ENCODE measurements at places on chromosomes 12 and 14. TPM values are rescaled to one million over a fixed set of nuclear protein-coding genes. Genes with fewer than 3 reads are reported as not detected.
A peak's percentile ranks its signal among the peaks of the same experiment; 100 is the strongest.

GRCh38 chr12:42957136-42957535 is 367.6 kb upstream of the PRICKLE1 start:
- no peak overlapping the region for H3K4me3 ChIP-seq
- H3K27ac ChIP-seq = no peak overlapping the region
- no peaks in the 10 kb centered on the region for H3K36me3 ChIP-seq
- DNase-seq = no peak
- no peaks in the 10 kb centered on the region for H3K4me1 ChIP-seq

The GPX2 gene
- total RNA-seq = not detected

The COA8 gene
- 34.3 TPM for total RNA-seq

DNA sequence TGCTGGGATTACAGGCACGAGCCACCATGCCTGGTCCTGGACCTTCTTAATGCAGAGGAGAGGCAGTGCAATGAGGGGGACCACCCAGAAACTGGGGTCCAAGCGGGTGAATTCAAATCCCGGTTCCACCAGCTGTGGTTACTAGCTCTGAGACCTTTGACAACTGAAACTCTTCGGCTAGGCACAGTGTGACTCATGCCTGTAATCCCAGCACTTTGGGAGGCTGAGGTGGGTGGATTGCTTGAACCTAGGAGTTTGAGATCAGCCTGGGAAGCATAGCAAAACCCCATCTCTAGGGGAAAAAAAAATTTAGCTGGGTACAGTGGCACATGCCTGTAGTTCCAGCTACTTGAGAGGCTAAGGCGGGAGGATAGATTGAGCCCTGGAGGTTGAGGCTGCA is 5.0 kb upstream of the CD4 start:
- peaks cover 3% of the 10 kb centered on the region for H3K27me3 ChIP-seq
- H3K36me3 ChIP-seq = no peaks in the 10 kb centered on the region
- no peak overlapping the region for H3K27ac ChIP-seq
- H3K4me3 ChIP-seq = no peak overlapping the region

The TC2N gene
- total RNA-seq = 119 TPM

The RND1 gene
- total RNA-seq = 1.4 TPM

The FGF23 gene
- not detected for total RNA-seq

DNA sequence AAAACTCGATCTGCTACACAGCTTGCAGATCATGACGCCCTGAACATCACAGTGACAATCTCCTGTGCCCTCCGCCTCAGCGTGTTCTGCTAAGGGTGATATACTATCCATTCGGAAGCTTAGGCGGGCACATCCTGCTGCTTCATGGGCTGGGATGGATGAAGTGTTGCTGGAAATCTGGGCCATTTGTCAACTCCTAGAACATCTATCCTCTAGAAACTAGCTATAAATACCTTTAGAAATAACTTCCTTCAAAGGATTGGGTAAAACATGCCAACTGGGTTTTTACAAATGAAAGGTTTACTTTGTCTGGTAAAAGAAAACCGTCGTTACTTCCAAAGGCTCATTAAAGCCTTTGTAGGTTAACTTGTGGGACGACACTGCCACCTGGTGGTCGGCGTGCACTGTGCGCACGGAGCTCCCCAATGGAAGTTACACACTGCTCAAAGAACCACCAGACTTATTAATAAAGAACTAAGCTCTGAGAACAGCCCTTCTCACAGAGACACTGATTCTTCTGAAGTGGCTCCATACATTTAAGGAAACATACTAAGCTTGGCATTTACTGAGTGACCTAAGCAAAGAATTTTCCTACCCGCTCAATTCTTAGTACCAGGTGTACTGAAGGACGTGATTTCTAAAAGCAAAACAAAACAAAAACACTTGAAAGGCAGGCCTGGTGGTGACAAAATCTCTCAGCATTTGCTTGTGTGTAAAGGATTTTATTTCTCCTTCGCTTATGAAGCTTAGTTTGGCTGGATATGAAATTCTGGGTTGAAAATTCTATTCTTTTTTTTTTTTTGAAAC is 21.6 kb upstream of the CACNA2D4 start:
- DNase-seq = peak; percentile 91
- peaks cover 4% of the 10 kb centered on the region for H3K4me1 ChIP-seq
- no peak overlapping the region for H3K4me3 ChIP-seq

GRCh38 chr14:61565836-61566536 is 129.3 kb upstream of the HIF1A start:
- H3K4me1 ChIP-seq = peaks cover 60% of the 10 kb centered on the region
- H3K27me3 ChIP-seq = no peaks in the 10 kb centered on the region

The KRT83 gene
- not detected for total RNA-seq

The TEX22 gene
- 2.4 TPM for total RNA-seq

- H3K27me3 ChIP-seq = peaks cover 5% of the 10 kb centered on the region
- no peak overlapping the region for H3K4me3 ChIP-seq
- no peaks in the 10 kb centered on the region for H3K4me1 ChIP-seq
- DNase-seq = no peak
- H3K27ac ChIP-seq = no peak overlapping the region
Observed at GRCh38 chr12:3145033-3145432, 67.9 kb downstream of the TSPAN9 start.

DNA sequence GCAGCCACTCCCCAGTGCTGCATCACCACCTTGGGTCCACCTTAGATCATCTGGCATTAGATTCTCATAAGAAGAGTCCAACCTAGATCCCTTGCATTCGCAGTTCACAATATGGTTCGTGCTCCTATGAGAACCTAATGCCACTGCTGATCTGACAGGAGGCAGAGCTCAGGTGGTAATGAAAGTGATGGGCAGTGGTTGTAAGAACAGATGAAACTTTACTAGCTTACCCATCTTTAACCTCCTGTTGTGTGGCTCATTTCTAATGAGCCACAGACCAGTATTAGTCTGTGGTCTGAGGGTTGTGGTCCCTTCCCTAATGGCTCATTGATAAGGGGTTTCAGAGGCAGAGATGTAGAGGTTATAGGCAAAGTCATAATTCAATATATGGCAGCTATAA is 615.9 kb upstream of the MIS18BP1 start:
- no peak overlapping the region for H3K4me3 ChIP-seq
- no peaks in the 10 kb centered on the region for H3K27me3 ChIP-seq
- no peak overlapping the region for H3K27ac ChIP-seq

The KCNA5 gene
- total RNA-seq = not detected

DNA sequence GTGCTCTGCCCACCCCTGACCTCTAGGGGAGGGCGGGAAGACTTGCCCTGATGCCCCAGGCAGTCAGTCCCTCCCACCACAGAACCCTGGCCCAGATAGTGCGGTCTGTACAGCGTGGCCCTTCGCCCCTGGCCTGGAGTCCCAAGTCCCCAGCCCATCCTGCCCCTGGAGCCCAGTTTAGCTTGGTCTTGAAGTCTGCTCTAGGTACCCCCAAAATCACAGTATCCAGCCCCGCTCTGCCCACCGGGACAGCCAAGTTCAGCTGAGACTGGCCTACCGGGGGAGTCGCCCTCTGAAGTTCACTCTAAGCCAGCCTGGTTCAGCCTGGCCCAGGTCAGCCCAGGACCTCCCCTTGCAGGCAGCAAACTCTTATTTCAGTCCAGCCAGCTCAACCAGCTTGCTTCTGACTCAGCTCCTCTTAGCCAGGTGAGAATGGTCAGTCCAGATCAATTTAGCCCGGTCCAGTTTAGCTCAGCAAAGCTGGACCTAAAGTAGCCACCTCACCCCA is 75.9 kb downstream of the TMEM121 start:
- no peaks in the 10 kb centered on the region for H3K27me3 ChIP-seq
- no peaks in the 10 kb centered on the region for H3K36me3 ChIP-seq
- no peak for DNase-seq
- no peak overlapping the region for H3K27ac ChIP-seq
- H3K4me3 ChIP-seq = no peak overlapping the region

GRCh38 chr12:100372853-100373640 is 16.2 kb downstream of the SLC17A8 start:
- H3K27ac ChIP-seq = no peak overlapping the region
- no peak overlapping the region for H3K4me3 ChIP-seq
- peaks cover 4% of the 10 kb centered on the region for H3K27me3 ChIP-seq

- peaks cover 2% of the 10 kb centered on the region for H3K36me3 ChIP-seq
- H3K27me3 ChIP-seq = no peaks in the 10 kb centered on the region
- no peak overlapping the region for H3K27ac ChIP-seq
- DNase-seq = no peak
Observed at GRCh38 chr14:60867503-60868172, 113.2 kb downstream of the TRMT5 start.

DNA sequence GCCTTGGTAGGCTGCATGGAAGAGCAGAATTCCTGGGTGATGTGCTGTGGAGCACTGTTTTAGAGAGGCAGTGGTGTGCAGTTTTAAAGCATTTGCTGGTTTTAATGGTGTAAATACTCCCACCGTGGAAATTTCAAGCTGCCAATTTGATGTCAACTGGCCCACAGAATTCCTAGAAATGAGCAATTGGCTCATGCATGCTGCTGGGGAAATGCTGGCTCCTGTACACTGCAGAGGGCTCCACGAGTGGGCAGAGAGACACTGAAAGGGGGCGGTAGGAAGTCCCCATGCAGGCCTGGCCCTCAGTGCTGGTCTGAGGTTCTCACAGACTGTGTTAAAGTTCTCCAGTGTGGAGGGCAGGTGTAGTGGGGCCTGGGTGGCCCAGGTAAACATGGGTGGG is 99.4 kb upstream of the NTF3 start:
- H3K36me3 ChIP-seq = no peaks in the 10 kb centered on the region
- no peaks in the 10 kb centered on the region for H3K4me1 ChIP-seq
- H3K27ac ChIP-seq = no peak overlapping the region
- no peak overlapping the region for H3K4me3 ChIP-seq

DNA sequence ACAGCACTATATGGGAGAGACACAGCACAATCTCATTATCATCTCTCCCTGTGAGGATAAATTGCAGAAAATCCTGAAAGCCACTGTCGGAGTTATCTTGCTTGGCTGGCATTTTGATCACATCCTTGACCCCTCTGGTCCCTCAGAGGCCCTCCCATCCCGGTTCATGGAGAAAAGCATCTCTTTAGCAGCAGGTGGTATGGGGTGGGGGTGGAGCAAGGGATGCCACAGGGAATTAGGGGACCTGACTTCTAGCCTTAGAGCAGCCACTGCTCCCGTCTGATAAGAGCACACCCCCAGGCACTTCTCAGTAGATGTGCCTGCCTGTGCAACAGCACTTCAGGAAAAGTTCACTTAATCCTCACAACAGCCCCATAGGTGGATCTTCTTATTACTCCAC is 38.6 kb downstream of the GRIN2B start:
- no peak for DNase-seq
- no peak overlapping the region for H3K27ac ChIP-seq
- no peaks in the 10 kb centered on the region for H3K36me3 ChIP-seq
- no peak overlapping the region for H3K4me3 ChIP-seq
- peaks cover 12% of the 10 kb centered on the region for H3K27me3 ChIP-seq
- no peaks in the 10 kb centered on the region for H3K4me1 ChIP-seq

DNA sequence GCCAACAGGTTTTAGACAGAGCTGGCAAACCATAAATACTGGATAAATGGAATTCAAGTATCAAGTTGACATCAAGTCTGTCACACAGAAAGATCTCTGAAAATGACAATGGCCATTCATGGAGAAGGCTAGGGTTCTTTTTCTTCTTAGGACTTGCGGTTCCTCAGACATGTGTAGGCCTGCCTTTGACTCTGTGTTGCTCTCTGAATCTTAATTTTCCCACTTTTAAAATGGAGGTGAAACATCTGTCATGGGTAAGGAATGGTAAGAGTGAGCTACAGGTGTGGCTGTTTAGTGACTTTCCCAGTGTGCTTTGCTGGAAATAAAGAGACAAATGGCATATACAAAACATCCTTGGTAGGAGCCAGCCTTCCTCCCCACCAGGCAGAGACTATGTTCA is 79.2 kb downstream of the PTCSC3 start:
- H3K36me3 ChIP-seq = no peaks in the 10 kb centered on the region
- peaks cover 7% of the 10 kb centered on the region for H3K27me3 ChIP-seq
- no peak for DNase-seq
- no peak overlapping the region for H3K4me3 ChIP-seq
- H3K4me1 ChIP-seq = no peaks in the 10 kb centered on the region

The GSC gene
- not detected for total RNA-seq

The ADGRD1 gene
- not detected for total RNA-seq

GRCh38 chr12:131536337-131536736 is 174.6 kb upstream of the SFSWAP start:
- no peaks in the 10 kb centered on the region for H3K27me3 ChIP-seq
- H3K4me3 ChIP-seq = no peak overlapping the region
- H3K4me1 ChIP-seq = no peaks in the 10 kb centered on the region
- H3K36me3 ChIP-seq = no peaks in the 10 kb centered on the region
- H3K27ac ChIP-seq = no peak overlapping the region

The ESRRB gene
- not detected for total RNA-seq

GRCh38 chr14:80003138-80003537 is 208.2 kb downstream of the DIO2 start:
- H3K4me3 ChIP-seq = no peak overlapping the region
- H3K27me3 ChIP-seq = no peaks in the 10 kb centered on the region
- H3K4me1 ChIP-seq = no peaks in the 10 kb centered on the region
- no peak overlapping the region for H3K27ac ChIP-seq

GRCh38 chr14:61152851-61153364 is 128.2 kb downstream of the TMEM30B start:
- no peak for DNase-seq
- no peaks in the 10 kb centered on the region for H3K36me3 ChIP-seq
- H3K4me3 ChIP-seq = no peak overlapping the region
- peaks cover 9% of the 10 kb centered on the region for H3K27me3 ChIP-seq

DNA sequence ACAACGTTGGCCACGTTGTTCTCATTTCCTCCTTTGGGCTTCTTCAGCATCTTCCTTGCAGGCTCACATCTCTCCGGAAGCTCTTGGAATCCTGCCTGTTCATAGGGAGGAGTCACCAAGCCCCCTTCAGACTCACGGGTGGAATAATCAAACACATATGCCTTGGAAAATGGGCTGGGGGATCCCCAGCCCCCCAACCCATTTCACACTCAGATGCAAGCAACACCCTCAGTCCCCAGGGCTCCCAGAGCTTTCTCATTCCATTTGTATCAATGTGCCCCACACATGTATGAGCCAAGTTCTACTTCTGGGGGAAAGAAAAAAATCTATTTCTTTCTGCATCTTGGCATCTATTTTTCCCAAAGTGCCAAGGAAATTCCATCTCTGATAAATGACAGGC is 33.1 kb downstream of the WSCD2 start:
- H3K4me3 ChIP-seq = no peak overlapping the region
- H3K27ac ChIP-seq = no peak overlapping the region
- DNase-seq = no peak
- H3K4me1 ChIP-seq = no peaks in the 10 kb centered on the region

All from activated CD8-positive, alpha-beta T cell treated with anti-CD3 and anti-CD28 coated beads, Interleukin-2, amount 10 ng/mL, durations not matched to agents 7 days and 5 days (primary cell).